ENCODE measurements at places on chromosomes 1 and 21. TPM values are rescaled to one million over a fixed set of nuclear protein-coding genes. Genes with fewer than 3 reads are reported as not detected.

REN gene
- total RNA-seq: not detected

CYP4A11 gene
- not detected for total RNA-seq

MMP23B gene
- total RNA-seq: 35.2 TPM

FALEC gene
- total RNA-seq: not detected

RSPH1 gene
- not detected for total RNA-seq
